OCI-LY7 (cell line): ENCODE measurements at places on chromosomes 13 and 19.

GRCh38 chr13:89514534-89515312, 1832.8 kb upstream of the MIR17HG start:
- no peak for DNase-seq

DNA sequence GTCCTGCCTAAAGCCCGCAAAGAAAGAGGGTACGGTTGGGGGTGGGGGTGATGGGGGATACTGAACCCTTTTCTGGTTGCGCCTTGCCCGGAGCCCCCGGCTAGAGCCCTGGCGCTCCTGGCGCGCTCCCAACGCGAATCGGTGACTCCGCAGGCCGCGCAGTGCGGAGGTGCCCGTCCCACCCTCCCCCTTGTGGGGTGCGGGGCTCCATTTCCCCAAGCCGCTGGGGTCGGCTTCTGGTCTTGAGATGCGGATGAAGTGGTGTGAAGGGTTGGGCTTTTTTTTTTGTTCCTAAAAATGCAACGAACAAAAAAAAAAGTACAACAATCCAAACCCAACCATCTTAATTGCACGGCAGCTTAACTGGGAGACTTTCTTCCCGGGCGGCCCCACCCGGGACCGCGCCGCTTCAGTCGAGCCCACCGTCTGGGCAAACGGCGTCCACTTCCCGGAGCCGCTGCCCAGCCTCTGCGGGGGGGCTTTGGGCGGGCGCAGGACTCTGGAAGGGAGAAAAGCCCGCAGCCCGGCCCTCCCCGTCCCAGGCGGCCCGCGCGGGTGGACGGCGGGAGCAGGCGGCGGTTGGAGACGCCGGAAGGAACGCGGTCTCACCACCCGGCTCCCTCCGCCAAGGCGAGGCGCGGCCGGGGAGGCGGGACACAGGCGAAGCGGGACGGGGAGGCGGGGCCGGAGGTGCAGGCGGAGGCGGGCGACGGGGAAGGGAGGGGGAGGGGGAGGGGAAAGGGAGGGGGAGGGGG, 504 bp upstream of the TRIM13 start:
- peak; percentile 89 for DNase-seq

DNA sequence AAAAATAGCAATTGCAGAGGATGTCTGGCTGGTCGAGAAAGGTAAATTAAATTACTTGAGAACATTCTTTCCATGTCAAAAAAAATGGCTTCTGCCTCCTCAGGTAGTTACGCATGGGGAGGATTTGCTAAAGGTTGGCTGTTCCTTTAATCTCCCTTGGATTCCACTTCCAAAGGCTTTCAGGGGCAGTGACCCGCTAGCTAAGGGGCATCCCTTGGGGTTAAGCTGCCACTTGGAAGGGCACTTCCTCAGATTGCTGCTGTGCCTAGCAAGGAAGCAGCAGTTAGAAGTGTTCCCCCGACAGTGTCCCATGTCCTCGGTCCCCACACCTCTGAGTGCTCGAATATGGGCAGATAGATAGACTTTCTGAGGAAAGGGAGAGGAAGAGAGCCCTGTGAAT, 108.5 kb downstream of the RGCC start:
- no peak for DNase-seq

DNA sequence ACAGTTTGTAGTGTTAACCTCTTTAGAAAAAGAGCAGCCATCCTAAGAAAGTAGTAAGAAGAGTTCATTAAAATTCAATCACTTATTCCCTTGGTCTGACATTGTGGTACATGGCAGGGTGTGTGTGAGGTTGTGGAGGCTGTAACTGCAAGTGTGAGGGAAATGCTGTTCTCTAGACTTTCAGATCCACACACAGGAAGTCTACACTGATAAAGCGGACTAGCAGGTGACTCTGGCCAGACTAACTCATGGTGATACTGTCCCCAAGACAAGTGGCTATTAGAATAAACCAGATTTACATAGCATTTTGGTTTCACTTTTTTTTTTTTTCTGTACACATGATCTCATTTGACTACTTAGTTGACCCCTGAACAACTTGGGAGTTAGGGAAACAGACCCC, 10.0 kb downstream of the MTIF3 start:
- peak; percentile 17 for DNase-seq

- no peak for DNase-seq
Measured at GRCh38 chr19:46080561-46080960, 39.8 kb upstream of the IGFL4 start.

GRCh38 chr13:82011355-82011754, 1670.4 kb upstream of the SPRY2 start:
- DNase-seq, result no peak

DNA sequence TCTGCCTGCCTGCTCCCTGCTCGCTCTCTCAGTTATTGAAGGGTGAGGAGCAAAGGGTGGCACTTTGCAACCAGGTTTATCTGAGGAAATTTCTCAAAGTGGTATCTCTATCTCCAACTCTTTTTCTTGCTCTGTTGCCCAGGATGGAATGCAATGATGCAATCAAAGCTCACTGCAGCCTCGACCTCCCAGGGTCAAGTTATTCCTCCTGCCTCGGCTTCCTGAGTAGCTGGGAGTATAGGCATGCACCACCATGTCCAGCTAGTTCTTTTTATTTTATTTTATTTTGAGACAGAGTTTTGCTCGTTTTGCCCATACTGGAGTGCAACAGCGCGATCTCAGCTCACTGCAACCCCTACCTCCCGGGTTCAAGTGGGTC, 4.9 kb downstream of the ACTMAP start:
- DNase-seq, result no peak

DNA sequence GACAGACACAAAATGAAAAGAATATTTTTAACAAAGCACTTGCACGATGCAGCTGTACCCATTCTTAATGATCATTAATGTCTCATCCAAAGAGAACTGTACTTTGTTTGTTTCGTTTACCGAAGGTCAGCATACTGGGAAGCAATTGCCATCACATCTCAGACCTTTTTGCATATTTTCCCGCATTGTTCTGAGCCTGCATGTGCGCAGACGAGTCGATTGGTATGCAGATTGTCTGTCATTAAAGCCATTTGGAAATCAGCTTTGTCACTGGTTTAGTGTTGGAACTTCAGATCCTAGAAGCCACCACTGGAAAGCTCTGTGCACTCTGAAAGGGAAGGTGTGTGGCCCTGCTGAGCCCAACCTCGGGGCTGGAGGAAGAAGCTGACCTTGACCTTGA, 15.6 kb downstream of the SPACA7 start:
- no peak for DNase-seq

DNA sequence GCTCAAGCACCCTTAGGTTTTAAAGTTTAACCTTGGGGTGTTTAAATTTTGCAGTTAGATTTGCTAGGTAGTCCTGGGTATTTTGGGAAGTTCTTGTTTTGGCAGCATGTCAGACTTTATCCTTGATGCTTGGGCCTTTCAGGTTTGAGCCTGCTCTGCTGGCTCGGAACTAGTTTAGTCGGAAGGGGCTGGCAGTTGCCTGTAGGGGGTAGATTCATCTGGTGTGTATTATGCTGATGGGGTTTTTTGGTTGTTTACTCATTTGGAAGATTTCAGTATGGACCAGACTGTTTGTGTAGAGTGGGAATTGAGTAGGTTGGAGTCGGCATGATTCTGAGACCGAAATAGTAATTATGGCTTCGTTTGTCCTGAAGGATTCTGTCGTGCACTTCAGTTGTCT, 15.1 kb downstream of the ILF3 start:
- no peak for DNase-seq

GRCh38 chr13:107202371-107203023, 634.6 kb upstream of the ARGLU1 start:
- DNase-seq, result no peak

- DNase-seq, result no peak
Measured at GRCh38 chr13:113742445-113743120, 16.4 kb upstream of the TMEM255B start.

DNA sequence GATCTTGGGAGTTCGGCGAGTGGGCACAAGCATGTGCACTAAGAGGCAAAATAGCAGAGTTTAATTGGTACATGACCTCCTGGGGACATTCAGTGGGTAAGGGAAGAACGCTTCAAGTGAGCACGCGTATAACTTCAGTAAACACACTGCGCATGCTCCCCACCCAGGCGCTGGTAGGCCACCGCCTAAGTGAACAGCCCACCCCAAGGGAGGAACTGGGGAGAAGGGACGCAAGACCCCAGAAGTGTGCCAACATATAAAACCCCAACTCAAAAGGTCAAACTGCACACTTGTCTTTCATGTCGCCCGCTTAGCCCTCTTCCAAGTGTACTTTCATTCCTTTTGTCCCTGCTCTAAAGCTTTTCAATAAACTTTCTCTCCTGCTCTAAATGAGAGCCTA, 10.5 kb upstream of the NTN5 start:
- peak; percentile 57 for DNase-seq

DNA sequence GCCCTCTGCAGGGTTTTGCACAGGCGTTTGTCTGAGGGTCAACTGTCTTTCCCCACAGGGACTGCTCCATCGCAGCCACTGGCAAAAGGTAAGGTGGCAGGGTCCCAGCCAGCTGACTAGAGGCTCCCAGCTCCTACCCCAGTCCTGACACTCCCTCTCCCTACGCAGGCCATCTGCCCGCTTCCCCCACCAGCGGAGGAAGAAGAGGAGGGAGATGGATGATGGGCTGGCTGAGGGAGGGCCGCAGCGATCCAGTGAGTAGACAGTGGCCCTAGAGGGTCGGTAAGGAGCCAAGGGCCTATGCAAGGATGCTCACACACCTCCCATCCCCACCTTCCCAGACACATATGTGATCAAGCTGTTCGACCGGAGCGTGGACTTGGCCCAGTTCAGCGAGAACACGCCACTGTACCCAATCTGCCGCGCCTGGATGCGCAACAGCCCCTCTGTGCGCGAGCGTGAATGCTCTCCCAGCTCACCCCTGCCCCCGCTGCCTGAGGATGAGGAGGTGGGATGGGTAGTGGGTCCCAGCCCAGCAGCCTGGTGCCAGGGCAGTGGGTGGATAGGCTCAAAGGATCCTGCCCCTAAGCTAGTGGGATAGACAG, 4.0 kb downstream of the HSPB6 start:
- no peak for DNase-seq

- DNase-seq, result no peak
Measured at GRCh38 chr13:28245465-28245864, 107.1 kb downstream of the PAN3 start.

DNA sequence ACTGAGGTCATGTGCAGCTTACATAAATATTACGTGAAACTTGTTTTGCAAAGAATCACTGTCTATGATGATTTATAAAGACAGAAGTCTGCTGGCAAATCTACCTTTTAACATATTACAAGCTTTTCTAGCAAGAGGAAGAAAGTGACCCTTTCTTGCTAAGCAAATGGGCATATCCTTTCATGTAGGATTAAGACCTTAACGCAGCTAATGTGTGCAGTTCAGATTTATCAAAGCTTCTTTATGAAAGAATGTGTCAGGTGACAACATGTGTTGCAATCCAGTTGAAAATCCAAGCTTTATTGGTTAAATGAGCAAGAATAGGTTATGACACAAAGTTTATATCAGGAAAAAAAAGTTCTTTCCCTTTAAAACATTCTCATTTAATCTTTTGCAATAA, 115.6 kb upstream of the NBEA start:
- no peak for DNase-seq

- no peak for DNase-seq
Measured at GRCh38 chr13:38900188-38900587, 90.4 kb downstream of the STOML3 start.

GRCh38 chr13:112997188-112998130, 28.4 kb downstream of the MCF2L start:
- no peak for DNase-seq

- no peak for DNase-seq
Measured at GRCh38 chr13:35266412-35266811, 210.1 kb downstream of the MAB21L1 start.

GRCh38 chr19:11137542-11138384, 17.8 kb downstream of the SPC24 start:
- DNase-seq, result peak; percentile 57

- DNase-seq, result peak; percentile 73
Measured at GRCh38 chr13:78022164-78022877, 103.7 kb upstream of the EDNRB start.

DNA sequence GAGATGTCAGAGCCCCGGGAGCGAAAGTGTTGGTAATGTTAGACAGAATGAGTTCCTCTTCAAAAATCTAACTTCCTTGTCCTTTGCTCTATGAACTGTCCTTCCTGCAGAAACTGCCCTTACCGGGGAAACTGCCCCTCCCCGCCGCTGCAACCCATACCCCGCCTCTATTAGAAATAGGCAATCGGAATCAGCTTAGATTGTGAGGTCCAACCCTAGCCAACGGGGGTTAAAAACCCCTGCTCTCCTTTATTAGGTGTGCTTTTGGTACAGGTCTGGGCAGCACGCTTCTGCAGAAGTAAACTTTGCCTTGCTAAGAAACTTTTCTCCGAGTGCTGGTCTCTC, 11.5 kb upstream of the CAPNS1 start:
- DNase-seq, result peak; percentile 21

- no peak for DNase-seq
Measured at GRCh38 chr13:101739382-101740178, 287.1 kb downstream of the ITGBL1 start.

DNA sequence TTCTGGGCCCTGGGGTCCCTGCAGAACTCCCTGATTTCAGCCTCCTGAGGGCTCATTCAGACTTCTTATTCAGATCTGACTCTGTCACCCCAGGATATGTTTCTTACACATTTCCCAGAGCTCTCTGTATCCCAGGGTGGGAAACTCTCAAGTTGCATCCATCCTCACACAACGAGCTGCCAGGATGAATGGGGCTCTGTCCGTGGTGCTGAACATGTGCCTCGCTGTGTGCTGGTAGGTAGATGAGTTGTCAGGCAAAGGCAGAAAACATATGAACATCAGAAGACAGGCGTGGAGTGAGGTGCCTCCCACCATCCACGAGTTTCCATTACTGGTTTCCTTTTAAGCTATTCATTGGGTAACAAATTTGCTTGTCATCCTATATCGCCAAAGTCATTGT, 11.4 kb upstream of the IGFL1 start:
- peak; percentile 14 for DNase-seq

DNA sequence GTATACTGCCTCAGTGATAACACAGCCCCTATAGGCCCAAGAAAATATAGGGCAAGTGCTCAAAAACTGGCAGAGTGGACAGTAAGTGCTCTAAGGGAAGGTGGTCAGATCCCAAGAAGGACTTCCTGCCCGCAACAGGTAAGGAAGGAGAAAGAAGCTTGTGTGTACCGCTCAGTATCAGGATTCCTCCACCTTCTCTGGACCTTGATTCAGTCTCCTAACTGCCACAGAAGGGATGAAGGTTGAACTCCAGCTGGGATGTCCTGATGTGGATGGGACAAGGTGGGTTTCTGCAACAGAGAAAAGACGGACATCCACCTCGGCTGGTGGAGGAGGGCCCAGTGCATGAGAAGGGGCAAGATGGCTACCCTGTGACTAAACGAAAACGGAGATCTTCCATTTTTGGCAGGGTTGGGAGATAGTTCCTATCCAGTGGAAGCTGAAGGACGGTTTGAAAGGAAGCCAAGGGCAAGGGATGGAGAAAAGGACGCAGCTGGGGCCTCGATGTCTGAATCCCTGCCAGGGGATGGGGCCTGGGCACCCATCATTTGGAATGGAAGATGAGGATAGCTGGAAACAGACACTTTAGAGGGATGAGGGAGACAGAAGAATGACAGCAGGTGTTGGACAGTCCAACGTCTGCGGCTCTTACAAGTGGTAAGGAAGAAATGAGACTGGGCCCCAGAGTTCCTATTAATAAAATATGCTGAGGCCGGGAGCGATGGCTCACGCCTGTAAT, 1.3 kb upstream of the ATF5 start:
- no peak for DNase-seq
